IPS-NIHi11 (cell line): ENCODE measurements at places on chromosomes 2 and 18.

DNA sequence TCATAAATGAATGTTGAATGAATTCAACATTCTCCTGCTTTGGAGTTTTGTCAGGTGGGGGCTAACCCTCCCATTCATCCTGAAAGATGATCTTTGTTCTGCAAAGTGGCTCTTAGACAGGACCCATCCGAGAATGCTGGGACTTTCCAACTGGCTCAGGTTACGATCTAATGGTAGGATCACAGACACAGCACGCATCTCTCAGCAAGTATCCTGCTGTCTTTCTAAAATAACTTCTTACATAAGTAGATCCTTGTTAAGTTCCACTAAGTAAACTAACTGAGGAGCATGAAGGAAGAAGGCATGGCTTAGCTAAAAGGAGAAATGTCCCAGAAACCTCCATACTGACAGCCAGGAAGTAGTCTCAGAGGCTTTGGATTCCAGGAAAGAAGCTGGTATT, 23.7 kb downstream of the CYP27A1 start:
- DNase-seq = no peak

GRCh38 chr2:168614172-168615018, 158.3 kb downstream of the CERS6 start:
- no peak for DNase-seq

GRCh38 chr2:54601339-54601738, 122.1 kb upstream of the EML6 start:
- DNase-seq = no peak

DNA sequence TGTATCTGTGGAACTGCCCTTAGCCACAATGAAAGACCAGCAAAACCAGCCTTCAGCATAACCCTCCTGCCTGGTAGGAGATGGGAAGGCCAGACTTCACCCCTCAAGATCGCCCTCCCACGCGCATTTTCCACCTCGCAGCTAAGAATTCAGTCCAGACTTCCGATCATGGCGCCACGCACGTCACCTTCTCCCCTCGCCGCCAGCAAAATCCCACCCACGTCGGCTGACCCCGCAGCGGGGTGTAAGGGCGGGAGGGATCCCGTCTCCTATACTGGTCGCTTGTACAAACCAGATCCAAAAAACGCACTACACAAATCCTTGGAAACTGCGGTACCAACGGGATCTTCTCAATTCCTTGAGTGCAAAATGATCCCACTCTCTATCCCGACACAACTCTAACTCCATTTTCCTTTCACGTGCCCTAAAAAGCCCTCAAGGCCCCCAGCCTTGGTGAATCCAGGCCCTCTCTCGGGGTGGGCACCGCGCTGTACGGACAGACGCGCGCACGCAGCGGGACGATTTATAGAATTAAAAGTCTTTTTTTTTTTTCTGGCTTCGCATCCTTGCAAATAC, 1.0 kb upstream of the BMPR2 start:
- DNase-seq = peak; percentile 19
